ENCODE measurements at places on chromosomes 1 and 21.

- DNase-seq = peak; percentile 28
These were observed 21.3 kb downstream of the RUNX1 start for GRCh38 chr21:35027563-35028450.

DNA sequence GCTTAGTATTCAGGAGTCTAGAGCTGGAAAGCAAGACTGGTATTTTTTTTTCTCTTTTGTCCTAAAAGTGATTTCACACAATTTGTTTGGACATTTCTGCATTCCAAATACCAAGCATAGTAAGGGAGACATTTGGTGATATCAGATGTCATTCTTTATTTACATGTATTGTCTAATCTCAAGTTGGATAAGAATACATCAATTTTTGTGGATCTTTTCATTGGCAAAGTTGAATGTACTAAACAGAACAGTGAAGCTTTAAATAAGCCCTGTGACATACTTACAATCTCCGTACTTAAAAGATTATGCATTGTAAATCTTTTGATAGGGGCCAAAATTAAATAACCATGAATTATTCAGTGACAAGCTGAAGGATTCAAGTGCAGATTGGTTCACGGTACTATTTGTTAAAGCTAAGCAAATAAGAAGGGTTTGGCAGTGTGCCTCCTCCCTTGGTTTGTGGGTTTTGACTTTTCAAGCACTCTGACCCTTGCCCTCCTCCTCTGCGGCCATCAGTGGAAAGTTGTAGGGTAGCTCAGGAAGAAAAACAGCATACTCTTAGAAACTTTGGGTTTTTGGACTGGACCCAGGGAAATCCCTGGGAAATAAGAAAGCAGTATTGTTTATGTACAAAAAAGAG, 663.7 kb downstream of the ADGRL2 start:
- no peak for DNase-seq

- DNase-seq = no peak
These were observed 836.7 kb upstream of the ADAMTS5 start for GRCh38 chr21:27803571-27803970.

DNA sequence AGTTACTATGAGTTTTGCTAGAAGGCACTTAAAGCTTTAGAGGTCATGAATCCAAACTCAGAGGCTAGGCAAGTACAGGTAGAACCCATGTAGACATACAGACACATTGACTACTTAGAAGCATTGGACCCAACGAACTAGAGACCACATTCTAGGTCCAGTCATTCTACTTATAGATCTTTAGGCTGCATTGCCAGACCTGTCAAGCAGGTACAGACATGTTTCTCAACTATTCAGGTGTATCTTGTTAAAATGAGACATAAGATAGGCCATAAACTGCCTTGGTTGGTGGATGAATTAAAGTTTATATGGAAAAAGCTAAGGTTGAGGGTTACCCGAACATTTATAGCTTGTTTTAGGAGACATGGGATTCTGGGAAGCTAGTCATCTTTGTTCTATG, 6.5 kb downstream of the ZP4 start:
- DNase-seq = no peak

DNA sequence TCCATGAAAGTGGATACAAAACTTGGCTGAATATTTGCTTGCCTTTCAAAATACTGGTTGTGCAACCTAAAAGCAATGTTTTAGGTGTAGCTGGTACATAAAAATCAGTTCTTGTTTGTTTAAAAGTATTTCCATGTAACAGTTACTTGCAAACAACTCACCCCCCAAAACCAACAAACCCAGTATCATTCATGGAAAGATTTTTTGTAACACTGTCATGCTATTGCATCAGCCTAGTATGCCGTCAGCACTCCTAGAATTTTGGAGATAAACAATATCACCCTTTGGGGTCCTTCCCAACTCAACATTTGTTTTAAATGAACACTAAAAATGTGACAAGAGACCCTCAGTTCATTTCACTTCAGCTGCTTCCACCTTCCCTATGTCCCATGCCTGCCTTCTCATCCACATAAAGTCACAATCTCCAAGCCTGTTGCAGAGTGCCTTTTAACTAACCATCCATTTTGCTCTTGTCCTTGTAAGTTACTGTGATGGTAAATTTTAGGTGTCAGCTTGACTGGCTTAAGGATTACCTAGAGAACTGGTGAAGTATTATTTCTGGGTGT, 425.3 kb downstream of the DUSP10 start:
- no peak for DNase-seq

DNA sequence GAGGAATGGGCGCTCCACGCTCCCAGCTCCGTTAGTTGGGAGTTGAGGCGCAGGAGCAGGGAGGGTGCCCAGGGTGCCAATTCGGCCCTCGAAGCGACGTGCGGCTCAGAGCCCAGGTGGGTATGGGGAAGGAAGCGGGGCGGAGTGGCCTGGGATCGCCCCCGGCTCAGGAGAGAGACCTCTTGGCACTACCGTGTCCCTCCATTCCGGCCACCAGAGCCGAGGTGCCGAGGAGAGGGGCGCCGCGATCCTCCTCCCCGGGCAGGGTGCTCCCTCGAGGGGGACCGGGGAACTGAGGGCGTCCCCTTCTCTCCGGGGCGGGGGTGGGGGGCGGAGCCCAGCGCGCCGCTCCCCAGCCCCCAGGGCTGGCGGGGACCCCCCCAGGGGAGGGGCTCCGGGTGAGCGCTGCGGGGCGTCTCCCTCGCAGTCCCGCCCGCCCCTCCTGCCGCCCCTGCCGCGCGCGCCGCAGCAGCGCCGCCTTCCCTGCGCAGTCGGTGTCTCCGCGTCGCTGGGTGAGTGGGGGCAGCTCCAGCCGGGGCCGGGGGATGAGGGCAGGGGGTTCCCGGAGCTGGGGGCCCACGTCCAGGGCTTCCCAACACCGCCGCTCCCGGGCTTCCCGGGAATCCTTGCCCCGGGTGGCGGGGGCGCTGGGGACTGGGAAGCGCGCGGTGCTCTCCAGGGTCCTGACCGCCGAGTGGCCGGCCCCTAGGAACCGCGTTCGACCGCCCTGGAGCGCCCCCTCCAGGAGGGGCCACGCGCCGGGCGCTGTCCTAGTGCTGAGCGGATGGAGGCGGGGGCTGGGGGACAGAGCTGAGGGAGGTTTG, at the start of gene HPCA:
Gene HPCA (plus strand): TSS at position 488 of the 824 bp plus-strand sequence. CDS start 2,408 bp downstream, outside the sequence.
- no peak for DNase-seq

DNA sequence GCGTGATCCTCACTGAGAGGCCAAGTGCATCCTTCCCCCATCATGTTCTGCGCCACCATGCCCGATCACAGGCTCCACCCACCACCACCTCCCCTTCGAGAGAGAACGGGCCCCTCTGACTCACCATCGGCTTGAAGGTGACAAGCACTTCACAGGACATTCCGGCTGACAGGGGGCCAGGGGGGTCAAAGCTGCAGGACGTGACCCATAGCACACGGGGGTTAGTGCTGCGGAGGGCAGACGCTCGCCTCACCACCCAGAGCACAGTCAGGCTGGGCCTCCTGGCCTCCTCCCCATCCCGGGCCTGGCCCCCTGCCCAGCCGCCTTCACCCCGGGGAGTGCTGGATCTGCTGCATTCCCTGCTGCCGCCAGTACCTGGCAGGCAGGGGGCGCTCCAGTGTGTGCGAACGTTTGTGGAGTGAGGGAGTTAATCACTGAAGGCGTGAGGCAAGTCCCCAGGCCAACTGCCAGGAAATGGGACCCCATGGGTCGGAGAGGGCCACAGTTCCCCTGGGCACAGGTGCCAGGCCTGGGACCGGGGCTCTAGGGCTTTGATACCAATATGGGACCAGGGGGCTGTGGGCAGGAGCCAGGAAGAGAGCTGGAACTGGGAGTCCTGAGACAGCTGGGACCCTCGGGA, 40.9 kb upstream of the TMEM52 start:
- no peak for DNase-seq

DNA sequence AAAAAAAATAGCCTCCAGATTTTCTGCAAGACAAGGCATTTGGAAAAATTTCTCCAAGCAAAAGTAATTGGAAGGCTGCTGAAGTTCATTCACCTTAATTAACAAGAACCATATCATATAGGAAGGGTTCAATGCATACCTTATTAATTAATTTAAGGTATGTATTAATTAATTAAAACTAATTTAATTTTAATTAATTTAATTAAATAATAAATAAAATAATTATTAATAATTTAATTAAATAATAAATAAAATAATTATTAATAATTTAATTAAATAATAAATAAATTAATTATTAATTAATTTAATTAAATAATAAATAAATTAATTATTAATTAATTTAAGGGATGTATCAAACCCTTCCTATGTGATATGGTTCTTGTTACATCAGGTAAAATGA, 7.9 kb downstream of the OR2L13 start:
- DNase-seq = no peak

DNA sequence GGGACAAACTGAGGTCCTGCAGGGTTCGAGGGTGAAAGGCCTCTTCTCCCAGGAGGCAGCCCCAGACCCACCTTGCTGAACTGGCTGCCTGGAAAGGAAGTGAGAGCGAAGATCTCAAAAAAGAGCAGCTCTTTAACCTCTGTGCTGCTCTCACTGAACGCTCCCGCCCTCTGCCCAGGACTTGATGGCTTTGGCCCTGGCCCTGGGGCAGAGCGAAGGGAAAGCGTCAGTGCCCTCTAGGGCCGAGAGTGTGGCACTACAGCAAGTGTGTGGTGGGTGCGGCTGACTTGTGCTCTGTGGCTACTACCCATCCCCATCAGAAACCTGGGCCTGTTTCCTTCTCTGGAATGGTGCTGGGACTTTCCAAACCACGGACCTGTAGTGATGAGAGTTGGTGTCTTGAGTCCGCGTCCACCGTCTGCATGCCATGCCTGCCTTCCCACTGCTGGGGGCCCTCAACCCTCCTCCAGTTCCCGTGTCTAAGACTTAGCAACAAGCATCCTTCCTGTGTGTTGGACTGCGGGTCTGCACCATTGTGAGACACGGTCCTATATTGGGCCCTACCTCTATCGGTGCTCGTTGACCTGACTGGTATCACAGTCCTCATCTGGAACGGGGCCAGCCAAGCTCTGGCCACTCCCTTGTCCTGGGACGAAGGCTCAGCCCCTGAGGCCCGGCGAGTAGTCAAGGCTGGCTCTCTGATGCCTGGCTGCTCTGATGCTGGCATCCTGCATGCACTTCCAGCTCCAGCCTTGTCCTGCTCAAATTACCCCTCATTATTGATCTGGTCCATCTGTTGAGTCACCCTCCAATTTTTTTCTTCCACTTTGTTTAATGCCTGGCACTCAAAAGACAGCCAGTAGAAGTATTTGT, 180.3 kb downstream of the DISC1 start:
- DNase-seq = no peak

DNA sequence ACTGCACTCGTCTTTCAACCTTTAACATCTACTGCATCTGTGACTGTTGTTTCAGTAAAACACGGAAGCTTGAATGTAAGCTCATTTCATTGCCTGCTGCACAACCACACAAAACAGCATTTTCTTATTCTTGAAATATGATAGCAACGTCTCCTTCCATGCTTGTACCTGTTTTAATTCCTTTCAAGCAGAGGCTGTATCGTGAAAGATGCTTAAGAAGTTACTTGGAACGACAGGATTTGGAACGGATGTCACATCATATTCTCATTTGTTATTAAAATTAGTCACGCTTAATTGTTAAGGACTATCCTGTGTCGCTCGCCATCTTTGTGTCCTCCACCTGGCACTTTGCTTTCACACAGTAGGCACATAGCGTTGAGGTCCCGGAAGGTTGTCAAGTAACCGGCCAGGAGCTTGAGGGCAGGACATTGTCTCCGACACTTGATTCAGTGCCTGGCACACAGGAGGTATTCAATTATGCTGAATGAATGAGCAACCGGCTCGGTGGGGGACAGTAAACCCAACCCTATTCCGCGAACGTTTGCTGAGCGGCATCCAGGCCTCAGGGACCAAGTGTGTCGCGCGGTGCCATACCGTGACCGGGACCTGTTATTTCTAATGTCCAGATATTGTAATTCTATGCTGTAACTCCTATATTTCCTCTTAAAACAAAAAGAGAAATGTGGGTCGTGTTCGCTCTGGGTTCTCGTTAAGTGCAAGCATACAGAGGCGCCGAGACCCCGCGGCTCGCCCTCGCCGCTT, 499 bp upstream of the SH3GLB1 start:
- DNase-seq = peak; percentile 75

GRCh38 chr1:178172939-178173338, 79.0 kb downstream of the RASAL2 start:
- no peak for DNase-seq

GRCh38 chr1:233998891-233999290, 94.4 kb downstream of the SLC35F3 start:
- DNase-seq = no peak

- no peak for DNase-seq
These were observed 49.9 kb upstream of the GUCA2A start for GRCh38 chr1:42214447-42214871.

DNA sequence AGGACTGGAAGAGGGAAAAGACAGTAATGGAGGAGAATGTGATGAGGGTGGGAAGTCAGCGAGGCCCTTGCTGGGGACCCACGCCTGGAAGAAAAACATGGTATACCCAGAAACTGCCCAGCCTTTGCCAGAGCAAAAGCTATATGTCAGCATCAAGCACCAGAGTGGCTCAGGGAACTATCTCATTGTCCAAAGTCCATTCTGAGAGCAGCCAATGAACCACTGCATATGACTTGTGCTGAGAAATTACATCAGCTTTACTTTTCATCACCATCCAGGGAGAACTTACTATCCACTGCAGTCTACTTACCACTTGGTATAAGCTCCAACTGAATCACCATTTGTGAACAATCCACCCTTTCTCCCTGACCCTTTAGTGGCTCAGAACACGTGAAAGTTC, 148.1 kb downstream of the TTLL7 start:
- DNase-seq = no peak

GRCh38 chr1:186730951-186731729, 50.9 kb upstream of the PTGS2 start:
- no peak for DNase-seq

GRCh38 chr21:34223376-34223775, 140.4 kb upstream of the KCNE2 start:
- DNase-seq = no peak

DNA sequence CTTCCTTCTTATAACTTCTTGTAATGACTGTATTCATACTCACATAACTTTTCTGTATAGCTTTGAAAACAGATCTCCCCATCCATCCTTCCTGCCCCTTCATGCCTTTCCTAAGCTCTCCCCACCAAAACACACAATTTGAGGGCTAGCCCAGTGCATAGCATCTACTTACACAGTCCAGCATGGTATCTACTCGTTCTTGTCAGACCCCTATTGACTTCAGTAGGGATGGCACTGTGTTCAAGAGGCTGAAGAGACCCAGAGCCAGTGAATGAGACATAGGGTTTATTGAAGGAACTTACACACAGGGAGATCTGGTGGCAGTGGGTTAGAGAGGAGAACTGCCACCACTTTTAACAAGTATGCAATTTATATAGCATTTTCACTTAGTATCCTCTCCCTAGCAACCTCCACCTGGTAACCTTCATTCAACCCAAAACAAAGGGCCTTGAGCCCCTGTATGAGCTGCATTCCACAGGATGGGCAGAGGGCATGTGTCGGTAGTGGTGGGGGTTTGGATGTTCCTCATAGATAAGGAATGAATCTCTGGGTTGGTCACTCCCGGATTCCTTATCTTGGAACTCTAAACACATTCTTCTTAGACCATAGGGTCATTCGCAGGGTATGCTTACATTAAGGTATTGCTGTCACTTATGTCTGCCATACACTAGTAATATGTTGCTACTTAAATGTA, 64.9 kb upstream of the GNG12 start:
- no peak for DNase-seq

- no peak for DNase-seq
These were observed 160.5 kb downstream of the NPHP4 start for GRCh38 chr1:5831600-5832335.

All from coronary artery (tissue), 2 donors.